ENCODE measurements at places on chromosomes 13 and 19. TPM values are rescaled to one million over a fixed set of nuclear protein-coding genes. Genes with fewer than 3 reads are reported as not detected.

DNA sequence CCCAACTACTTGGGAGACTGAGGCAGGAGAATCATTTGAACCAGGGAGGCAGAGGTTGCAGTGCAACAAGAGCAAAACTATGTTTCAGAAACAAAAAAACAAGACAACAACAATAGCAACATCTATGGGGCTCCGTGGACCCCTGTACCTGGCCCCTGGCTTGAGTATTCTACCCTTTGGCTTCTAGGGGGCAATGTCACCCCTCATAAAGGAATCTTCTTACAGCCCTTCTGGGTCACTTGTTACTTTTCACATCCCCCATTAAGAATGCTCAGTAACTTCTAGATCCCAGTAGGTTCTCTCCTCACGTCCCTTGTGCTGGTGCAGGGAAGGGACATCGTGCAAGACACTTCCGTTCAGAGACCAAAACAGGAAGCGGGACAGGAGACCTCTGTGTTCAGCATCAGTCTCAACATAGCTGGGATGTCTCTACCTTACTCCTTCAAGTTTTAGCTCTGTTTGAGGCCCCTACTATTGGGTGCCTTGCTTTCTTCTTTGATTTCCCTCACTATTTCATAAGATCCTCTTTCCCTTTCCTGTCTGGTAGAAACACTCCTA, 218.1 kb upstream of the ARGLU1 start:
- no peak for DNase-seq

Gene ZNF345
- 3.3 TPM for total RNA-seq

DNA sequence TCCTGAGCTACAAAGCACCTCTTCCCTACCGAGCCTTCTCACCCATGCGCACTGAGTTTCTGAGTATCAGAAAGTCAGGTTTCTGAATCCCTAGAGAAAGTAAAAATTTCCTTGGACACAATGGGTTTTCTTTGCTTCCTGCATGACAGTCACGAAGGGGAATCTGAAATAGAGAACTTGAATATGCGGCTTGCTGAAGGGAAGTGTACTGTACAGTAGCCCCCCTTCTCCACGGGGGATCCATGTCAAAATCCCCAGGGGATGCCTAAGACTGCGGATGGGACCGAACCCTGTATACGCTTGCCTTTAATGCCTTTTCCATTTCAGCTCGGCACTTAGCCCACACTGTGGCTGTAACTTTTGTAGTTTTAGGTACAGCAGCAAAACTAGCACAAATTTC, 107.9 kb downstream of the GGACT start:
- no peak for DNase-seq

DNA sequence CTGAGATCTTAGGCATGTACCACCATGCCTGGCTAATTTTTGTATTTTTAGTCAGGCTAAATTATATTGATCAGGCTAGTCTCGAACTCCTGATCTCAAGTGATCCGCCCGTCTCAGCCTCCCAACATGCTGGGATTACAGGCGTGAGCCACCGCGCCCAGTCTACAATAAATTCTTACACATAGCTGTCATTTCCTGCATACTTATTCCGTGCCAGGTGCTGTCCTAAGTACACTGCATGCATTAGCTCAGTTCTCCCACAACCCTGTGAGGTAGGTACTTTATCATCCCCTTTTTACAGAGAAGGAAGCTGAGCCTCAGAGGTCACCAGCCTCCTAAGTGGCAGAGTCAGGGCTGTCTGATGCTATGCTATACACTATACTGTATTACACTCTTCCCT, 7.2 kb upstream of the RHPN2 start:
- DNase-seq = no peak

Gene RPL13A
- total RNA-seq = 1,771 TPM

Gene NAPSA
- total RNA-seq = 0.27 TPM

Measured in chondrocyte (in vitro differentiated cells).